ENCODE measurements at places on chromosomes 11 and 22. TPM values are rescaled to one million over a fixed set of nuclear protein-coding genes. Genes with fewer than 3 reads are reported as not detected.

GRCh38 chr11:120216426-120217102, 5.7 kb downstream of the OAF start:
- DNase-seq: no peak

GGTLC2 gene
- not detected for total RNA-seq

TTC17 gene
- 29.1 TPM for total RNA-seq

DNA sequence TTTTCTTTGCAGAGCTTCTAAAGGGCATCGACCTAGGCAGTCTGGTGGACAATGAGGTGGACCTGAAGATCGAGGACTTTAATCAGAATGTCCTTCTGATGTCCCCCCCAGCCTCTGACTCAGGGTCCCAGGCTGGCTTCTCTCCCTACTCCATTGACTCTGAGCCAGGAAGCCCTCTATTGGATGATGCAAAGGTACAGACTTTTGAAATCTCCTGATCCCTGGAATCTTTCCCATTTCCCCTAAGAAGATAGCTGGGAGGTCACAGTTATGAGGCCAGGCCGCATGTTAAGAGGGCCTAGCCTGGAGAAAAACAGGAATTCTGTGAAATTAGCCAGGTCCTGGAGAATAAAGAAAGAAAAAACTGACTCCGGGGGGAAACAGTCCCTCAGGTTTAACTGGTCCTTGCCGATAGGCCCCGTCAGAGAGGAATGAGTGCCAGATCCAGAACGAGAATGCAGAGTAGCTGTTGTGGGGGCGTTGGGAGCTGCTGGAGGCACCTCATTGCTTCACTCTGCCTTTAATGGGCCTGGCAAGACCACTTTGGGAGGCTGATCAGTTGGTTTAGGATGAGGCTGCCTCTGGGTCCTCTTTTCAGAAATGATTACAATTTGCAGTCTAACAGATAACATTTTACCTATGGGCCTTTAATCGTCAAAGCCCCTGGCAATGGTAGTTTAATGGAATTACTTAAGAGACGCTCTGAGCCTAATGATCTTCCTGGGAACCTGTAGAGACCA, 39.2 kb downstream of the SHISA8 start:
- no peak for DNase-seq

DNA sequence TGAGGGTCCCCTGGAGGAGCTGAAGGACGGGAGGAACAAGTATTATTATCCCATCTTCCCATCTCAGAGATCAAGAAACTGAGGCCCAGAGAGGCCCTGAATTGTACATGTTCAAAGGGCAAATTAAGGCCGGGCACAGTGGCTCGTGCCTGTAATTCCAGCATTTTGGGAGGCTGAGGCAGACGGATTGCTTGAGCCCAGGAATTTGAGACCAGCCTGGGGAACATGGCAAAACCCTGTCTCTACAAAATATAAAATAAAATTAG, 8.1 kb downstream of the PLA2G6 start:
- DNase-seq: no peak
